ENCODE measurements at places on chromosomes 2 and 18.

- DNase-seq = no peak
Observed at GRCh38 chr2:174535083-174535482, 48.3 kb upstream of the GPR155 start.

DNA sequence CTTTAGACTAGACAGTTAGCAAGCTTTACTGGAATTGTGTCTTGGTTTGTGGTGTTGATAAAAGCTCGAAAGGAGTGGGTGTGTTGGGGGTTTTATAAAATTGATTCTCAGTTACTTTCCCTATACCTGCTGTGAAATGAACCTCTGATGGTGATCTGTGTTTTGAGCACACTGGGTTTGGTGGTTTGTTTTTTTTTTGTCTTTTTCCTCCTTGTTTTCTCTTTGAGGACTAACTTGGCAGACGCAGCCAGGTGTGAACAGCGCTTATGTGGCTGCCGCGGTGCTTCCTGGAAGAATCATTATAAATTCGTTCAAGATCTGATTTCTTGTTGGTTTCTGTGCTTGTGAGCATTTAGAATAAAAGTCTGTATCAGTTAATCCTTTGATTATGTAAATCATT is 28.5 kb downstream of the GRHL1 start:
- DNase-seq = no peak

- no peak for DNase-seq
Observed at GRCh38 chr18:3966246-3966641, 488.9 kb downstream of the DLGAP1 start.

DNA sequence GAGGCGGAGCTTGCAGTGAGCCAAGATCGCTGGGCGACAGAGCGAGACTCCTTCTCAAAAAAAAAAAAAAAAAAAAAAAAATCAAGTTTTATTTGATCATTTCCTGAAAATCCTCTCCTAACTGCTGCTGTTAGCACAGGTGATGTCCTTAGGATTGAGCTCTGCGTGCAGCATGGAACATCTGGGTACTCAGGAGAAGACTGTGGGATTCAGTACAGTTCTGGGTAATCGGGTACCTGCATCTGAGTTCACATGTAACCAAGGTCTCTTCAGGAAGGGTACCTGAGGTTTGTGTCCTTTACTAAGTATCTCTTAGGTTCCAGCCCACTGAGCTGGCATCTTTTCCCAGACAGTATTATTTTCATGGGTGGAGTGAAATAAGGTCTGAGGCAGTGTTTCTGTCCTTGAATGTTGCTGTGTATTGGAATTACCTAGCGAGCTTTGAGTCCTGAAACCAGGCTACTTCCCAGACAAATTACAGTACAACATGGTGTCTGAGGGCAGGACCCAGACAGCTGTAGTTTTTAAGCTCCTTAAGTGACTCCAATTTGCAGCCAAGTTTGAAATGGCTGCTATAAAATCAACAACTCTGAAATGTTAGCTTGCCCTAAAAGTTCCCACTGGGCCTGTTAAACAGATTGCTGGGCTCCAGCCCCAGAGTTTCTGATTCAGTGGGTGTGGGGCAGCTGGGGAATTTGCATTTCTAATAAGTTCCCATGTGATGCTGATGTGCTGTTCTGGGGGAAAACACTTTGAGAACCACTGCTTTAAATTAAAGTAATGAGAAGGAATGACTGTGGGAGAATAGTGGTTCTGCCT is 120.5 kb downstream of the PMAIP1 start:
- no peak for DNase-seq

- no peak for DNase-seq
Observed at GRCh38 chr2:138712212-138712979, 67.8 kb downstream of the NXPH2 start.

DNA sequence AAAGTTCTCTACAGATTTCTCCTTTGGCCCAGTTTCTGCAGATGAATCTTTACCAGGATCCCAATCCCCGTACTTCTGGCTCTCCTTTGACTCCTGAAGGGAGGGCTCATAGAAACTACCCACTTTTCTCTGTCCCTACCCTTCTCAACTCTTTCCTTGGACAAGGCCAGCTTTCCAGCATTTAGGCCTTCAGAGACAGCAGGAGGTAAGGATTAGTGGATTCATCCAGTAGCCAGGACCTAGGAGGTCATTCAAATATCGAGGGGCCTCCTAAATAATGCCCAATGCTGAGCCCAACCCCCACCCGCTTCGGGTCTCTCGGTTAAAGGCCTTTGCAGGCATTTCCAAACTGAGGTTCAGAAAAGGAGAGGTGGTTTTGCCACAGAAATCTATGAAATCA is 4.8 kb upstream of the ZNF532 start:
- no peak for DNase-seq

Data from activated CD8-positive, alpha-beta memory T cell treated with anti-CD3 and anti-CD28 coated beads, Interleukin-2, amount 50 U/mL, for 4 hours (primary cell).